ENCODE measurements at places on chromosomes 7 and 10. TPM values are rescaled to one million over a fixed set of nuclear protein-coding genes. Genes with fewer than 3 reads are reported as not detected.

GRCh38 chr7:152521420-152522337, 85.9 kb upstream of the KMT2C start:
- DNase-seq: no peak

GRCh38 chr7:95394370-95394769, 1.8 kb downstream of the PON3 start:
- no peak for DNase-seq

- no peak for DNase-seq
Observed at GRCh38 chr10:72104472-72105097, 16.2 kb upstream of the SPOCK2 start.

- DNase-seq: no peak
Observed at GRCh38 chr10:113651021-113651420, 12.8 kb downstream of the NRAP start.

GRCh38 chr7:46855851-46856250, 726.1 kb downstream of the TNS3 start:
- DNase-seq: no peak

DNA sequence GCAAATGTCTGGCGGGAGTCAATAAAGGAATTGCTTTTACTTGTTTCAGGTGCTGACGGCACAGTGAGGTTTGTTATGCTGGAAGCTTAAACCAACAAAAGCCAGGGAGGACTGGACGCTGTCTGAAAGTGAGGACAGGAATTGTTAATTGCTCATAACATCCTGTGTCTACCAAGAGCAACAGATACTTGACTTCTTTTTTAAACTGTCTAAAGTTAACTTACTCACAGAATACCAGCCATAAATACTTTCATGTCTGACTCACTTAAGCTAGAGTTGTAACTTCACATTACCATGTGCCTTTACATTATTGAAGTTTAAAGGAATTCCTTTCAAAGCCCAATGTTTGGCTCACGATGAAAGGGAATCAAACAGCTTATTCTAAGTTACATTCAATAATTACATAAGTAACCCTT, 252.7 kb upstream of the SHH start:
- peak; percentile 87 for DNase-seq

GRCh38 chr10:101397140-101397539, 43.2 kb downstream of the BTRC start:
- peak; percentile 86 for DNase-seq

DNA sequence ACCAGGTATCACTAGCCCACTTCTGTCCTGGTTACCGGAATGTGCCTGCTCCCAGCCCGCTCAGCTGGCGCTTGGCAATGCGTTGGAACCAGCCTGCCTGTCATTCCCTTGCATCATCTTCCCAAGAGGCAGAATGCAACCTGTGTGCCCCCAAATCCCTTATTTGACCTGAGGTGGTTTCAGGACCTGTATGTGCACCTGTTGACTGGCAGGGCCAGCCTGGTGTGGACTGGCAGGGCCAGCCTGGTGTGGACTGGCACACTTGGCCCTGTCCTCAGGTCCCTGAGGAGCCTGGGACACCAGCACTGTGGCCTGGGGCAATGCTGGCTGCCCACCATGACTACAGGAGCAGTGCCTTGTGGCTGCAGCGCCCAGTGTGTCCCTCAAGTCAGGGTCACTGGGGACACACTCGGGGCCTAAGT, 38.2 kb downstream of the ZNF467 start:
- DNase-seq: no peak

DNA sequence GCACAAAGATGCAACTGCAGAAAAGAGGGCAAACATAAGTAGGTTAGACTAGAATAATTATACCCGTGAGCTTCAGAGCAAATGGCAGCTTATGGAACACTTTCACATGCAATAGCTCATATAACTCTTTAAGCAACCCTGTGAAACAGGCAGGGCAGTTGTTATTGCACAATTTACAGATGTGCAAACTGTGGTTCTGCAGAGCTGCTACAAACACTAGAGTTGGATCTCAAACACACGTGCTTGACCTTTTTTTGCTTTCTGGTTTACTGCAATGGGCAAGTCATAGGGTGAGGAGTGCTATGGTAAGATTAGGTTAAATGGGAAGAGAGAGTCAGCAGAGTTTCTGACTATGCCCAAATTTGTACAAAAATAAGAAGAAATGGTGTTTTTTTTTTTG, 610.8 kb downstream of the GATA3 start:
- DNase-seq: peak; percentile 14

- no peak for DNase-seq
Observed at GRCh38 chr7:50367570-50367969, 63.1 kb downstream of the IKZF1 start.

- DNase-seq: peak; percentile 20
Observed at GRCh38 chr7:38748056-38748610, 117.0 kb upstream of the AMPH start.

DNA sequence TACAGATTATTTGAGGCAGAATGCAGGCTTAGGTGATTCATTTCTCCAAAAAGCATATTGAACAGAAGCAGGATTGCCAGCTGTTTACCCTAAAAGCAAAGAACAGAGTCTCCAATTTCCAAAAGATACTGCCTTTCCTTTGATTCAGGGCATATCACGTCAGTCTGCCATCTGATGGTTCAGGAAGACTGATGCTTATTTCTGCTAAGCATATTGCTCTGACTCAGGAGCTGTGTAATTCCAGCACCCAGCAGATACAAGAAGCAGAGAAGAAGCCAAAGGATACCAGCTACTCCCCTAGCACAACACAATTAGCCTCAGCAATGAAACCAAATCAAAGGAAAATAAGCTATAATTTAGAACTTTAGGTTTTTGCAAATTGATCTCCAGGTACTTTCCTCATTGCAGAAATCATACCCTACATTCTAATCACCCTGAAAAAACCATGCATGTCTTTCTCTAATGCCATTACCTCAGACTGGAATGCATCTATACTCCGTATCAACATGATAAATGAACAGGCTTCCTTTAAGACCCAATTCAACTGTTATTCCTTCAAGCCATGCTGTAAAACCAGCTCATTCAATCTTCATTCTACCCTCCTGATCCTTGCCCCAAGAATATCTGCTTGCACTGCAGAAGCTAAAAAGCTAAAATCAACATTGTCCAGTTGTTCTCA, 55.1 kb downstream of the ABI1 start:
- DNase-seq: peak; percentile 35

DNA sequence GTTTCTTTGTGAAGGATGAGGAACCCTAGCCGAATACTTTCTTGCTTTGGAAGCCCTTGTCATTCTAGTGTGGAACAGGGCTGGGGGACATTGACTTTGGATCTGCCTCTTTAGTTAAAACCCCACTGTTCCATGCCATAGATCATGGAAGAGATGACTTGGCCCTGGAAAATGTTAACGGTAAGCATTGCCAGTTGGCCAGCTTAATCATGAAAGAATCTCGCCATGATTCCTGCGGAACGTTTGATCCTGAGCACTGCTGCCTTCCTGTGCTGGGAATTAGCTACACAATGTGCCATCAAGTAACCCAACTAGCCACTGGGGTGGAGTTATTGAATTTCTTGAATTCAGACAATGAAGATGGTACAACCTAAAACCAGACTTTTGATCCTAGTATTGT, 177.6 kb upstream of the FZD8 start:
- no peak for DNase-seq

DNA sequence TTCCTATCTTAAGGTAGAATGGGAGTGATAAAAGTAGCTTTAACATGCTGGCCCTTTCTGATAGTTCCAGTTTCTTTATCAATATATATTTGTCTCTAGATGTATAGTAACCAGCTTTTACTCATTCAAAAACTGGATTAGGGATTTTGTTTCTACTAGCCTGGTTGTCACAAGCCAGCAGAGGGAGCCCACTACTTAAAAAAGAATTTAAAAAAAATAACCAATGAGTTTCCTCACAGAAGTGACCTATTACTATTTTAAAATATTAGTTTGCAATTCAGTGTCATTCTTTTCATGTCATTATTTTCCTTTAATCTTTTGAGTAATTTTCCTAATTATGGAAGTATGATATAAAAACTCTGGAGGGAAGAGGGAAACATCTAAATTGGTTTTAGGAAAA, 142.1 kb downstream of the PHTF2 start:
- DNase-seq: peak; percentile 22

- peak; percentile 83 for DNase-seq
Observed at GRCh38 chr10:16828114-16828568, 10.9 kb upstream of the RSU1 start.

DNA sequence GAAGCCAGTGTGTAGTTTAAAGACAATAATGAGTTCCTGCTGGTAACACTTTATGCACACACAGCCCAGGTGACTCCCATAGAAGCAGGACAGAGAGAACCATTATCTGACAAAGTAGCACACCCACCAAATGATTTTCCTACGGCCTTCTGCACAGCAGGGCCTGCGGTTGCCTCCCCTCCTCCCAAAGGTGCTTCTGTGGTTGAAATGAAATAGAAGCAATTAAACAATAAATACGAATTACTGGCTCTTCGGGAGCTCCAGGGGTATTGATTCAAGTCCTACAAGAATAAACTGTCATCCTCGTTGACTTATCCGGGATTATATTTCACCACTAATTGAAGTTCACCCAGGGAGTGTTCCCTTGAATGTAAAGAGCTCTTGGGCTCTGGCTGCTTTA, 172.1 kb downstream of the ACTR3B start:
- DNase-seq: no peak

GRCh38 chr10:489330-489729, 200.1 kb downstream of the DIP2C start:
- no peak for DNase-seq

- DNase-seq: no peak
Observed at GRCh38 chr10:127973791-127974311, 66.9 kb downstream of the PTPRE start.

GRCh38 chr7:1458683-1459511, at the start of gene MICALL2:
MICALL2 (minus strand) TSS chr7:1459470; CDS start chr7:1459326, 144 bp downstream.
- peak; percentile 70 for DNase-seq

DNA sequence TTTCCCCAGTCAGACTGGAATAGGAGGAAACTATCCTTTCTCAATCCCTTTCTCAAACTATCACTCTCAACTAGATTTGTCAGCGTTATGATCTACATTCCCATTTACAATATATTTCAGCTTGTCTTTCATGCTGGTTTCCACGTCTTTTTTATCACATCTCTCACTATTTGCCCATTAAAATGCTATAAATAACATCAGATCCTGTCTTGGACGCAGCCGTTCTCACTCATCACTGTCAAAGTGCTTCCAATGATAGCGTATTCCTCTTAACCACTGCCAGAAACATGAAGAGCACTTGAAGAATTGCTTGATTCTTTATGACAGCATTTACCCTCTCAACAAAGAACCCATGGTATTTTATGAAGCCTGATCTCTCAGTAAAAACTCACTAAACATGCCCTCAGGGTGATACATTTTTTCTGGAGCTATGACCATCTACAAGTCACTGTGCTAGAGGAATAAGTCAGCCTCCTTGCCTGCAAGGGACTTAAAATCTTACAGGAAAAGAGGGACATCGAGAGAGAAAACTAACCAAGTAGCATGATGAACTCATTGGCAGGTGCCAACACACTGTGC, 205.6 kb upstream of the PFKP start:
- no peak for DNase-seq

Gene GPNMB
- 77.5 TPM for total RNA-seq

Gene MKX
- total RNA-seq: 10.1 TPM

Gene AKR1C8
- total RNA-seq: 2.9 TPM

Gene SLC26A3
- total RNA-seq: 6.3 TPM

Gene TMEM236
- total RNA-seq: 1.2 TPM

Gene TUBAL3
- total RNA-seq: not detected

Gene NEUROG3
- total RNA-seq: 0.48 TPM

Gene WNT16
- 14.7 TPM for total RNA-seq

Gene MYL10
- total RNA-seq: not detected

Gene METTL27
- not detected for total RNA-seq

Gene NAT16
- 1.2 TPM for total RNA-seq

Measured in umbilical cord (tissue), 2 donors.